Stimulated activated CD8-positive, alpha-beta memory T cell treated with anti-CD3 and anti-CD28 coated beads, Interleukin-4, amount 100 ng/mL, for 1 hour (primary cell): ENCODE measurements at places on chromosomes 16 and 17.
A peak's percentile ranks its signal among the peaks of the same experiment; 100 is the strongest.

DNA sequence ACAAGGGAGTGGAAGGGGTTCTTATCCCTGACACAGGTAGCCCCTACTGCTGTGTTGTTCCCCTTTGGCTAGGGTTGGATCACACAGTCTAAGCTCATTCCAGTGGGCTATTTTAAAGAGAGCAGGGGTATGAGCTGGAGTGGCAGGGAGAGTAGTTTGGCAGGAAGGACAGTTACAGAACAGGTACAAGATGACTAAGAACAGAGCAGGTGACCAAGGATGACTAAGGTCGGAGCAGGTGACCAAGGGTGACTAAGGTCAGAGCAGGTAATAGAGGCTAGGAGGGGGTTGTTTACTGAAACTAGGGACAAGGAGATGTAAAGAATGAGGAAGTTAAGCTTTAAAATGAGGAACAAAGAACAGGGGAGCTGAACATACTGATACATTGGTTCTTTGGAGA lies 58.8 kb downstream of the UTP18 start:
- no peak for DNase-seq

DNA sequence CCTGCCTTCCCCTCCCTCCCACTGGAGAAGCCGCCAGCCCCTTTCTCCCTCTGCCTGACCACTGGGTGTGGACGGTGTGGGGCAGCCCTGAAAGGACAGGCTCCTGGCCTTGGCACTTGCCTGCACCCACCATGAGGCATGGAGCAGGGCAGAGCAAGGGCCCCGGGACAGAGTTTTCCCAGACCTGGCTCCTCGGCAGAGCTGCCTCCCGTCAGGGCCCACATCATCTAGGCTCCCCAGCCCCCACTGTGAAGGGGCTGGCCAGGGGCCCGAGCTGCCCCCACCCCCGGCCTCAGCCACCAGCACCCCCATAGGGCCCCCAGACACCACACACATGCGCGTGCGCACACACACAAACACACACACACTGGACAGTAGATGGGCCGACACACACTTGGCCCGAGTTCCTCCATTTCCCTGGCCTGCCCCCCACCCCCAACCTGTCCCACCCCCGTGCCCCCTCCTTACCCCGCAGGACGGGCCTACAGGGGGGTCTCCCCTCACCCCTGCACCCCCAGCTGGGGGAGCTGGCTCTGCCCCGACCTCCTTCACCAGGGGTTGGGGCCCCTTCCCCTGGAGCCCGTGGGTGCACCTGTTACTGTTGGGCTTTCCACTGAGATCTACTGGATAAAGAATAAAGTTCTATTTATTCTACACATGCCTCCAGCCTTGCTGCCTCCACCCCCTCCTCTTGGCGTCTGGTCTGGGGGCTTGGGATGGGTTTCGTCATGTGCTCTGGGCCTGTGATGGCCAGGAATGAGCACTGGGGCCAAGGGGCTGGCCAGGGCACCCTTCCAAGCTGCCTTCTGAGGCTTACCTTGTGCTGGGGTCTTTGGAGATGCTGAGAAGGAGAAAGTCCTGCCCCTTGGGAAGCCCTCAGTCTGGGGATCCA lies 7.3 kb downstream of the GJD3 start:
- DNase-seq: no peak

- DNase-seq: no peak
Measured at GRCh38 chr16:56848029-56848936, 16.7 kb upstream of the SLC12A3 start.

GRCh38 chr16:86942151-86943051 lies 364.1 kb downstream of the FOXL1 start:
- DNase-seq: no peak

DNA sequence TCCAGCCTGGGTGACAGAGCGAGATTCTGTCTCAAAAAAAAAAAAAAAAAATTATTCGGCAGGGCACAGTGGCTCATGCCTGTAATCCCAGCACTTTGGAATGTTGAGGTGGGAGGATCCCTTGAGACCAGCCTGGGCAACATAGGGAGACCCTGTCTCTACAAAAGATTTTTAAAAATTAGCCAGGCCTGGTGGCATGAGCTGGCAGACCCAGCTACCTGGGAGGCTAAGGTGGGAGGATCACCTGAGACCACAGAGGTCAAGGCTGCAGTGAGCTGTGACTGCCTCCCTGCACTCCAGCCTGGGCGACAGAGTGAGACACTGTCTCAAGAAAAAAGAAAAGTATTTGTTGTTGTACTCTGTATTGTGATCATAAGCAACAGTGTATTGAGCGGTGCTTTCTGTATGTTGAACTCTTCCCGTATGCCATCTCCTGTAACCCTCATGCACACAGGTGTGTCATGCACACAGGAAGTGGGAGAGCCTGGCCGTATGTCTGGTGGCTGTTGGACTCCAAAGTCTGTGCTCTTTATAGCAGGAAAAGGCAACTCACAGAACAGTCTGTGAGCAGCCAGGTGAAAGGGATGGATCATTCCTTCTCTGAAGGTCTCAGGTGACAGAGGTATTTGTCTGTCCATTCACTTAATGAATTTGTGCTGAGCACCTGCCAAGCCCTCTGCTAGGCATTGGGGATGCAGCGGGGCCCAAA lies 17.1 kb downstream of the CDH1 start:
- DNase-seq: no peak

- DNase-seq: no peak
Measured at GRCh38 chr17:27318633-27319032, 24.7 kb downstream of the WSB1 start.

- no peak for DNase-seq
Measured at GRCh38 chr17:9120471-9120870, 99.2 kb downstream of the NTN1 start.

DNA sequence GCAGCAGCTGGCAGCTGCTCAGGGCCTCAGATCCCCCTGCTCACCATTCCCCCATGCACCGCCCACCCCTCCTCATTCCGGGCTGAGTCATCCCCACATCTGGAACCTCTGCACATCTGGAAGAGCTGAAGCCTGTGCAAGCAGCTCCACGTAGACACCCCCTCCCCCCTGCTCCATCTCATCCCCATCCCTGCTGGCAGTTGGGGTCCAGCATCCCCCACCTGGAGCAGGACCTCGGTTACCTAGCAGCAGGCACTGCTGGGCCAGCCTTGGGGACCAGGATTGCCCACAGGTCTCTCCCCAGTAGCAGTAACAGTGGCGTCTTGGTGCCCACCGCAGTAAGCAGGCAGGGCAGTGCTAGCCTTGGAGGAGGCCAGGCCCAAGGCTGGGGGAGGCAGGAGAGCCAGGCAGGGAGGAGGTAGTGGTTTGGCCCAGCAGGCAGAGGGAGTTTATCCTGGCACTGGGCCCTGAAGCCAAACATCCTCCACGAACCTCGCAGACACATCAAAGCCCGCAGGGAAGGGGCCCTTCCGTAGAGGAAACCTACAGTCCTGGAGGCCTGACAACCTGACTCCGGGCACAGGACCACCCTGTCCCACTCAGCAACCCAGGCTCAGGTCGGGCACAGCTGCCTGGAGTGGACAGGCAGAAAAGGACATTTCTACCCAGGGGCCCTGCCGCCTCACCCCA lies 7.7 kb upstream of the TMEM92 start:
- no peak for DNase-seq

- peak; percentile 30 for DNase-seq
Measured at GRCh38 chr17:6421700-6422604, 13.0 kb downstream of the AIPL1 start.

GRCh38 chr17:81814748-81815645 lies 11.0 kb downstream of the GCGR start:
- DNase-seq: no peak

DNA sequence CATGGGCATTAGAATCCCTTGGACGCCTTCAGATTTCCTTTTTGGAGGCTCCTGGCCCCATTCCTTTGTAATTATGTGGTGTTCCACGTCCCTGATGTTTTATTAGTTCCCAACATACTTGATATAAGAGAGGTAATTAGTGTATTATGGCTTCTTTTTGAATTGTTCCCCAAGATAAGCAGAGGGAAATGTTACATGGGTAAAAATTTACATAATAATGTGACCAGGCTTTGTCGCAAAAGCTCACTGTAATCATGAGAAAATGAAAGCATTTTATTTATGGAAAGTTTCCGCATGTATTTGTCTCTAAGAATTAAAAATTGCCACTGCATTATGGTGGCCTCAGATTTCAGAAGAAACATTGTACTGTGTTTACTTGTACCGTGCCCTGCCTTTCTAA lies 177.8 kb downstream of the PRKCA start:
- no peak for DNase-seq

DNA sequence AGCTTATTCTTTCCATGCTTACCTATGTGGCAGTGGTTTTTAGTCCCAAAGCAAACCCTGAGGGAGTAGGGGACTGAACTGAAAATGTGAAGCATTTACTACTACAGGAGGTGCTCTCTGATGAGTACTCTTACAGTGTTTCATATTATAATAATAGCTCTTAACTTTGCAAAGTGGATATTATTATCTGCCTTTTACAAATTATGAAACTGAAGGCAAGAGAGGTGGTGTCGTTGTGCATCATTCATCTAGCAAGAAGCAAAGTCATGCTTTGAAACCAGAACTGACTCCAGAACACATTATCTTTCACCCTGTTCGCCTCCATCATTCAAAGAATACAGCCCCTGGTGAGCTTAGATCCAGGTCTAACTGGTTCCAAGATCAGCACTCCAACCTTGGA lies 8.2 kb upstream of the KCNH6 start:
- no peak for DNase-seq

DNA sequence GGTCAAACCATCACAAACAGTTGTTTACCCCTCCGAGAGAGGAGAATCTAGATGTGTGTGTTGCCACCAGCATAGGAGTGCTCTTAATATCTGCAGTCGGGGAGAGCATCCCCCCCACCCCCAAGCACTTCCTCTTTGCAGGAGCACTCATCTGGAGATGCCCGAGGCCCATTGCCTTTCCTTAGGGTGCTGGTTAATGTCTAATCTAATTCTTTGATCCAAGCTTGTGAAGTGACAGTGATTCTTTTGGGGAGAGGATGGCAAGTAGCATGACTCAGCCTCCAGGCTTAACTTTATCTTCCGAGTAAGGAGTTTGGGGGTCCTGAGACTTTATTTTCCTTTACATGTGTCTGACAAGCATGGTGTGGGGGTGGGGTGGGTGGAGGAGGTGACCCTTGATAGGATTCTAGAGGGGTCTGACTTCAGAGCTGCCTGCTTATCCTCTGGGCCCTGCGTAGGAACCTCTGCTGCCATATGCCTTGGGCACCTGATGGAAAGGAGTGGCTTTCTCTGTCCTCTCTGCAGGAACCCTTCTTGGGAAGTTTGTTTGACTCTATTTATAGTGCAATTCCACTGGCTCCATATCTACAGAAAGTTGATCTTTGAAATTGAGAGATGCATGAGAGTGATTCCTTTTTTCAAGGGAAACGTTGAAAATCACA lies 207.1 kb downstream of the SPECC1 start:
- no peak for DNase-seq

DNA sequence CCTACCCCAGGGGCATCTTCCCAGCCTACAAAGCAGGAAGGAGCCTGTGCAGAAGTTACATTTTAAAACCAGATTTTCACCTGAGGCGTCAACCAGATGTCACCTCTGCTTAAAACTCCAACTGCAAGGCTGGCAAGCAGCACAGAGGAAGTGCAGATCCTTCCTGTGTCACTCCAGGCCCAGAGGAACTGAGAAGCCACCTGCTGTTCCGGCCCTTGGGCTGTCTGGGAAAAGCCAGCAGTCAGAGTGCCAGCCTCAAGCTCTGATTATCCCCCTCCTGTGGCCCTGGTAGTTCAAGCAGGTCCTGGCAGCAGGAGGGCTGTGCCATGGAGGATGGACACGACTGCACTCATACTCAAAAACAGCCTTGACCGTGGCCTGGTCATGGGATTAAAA lies 10.2 kb downstream of the POLR2C start:
- DNase-seq: no peak

DNA sequence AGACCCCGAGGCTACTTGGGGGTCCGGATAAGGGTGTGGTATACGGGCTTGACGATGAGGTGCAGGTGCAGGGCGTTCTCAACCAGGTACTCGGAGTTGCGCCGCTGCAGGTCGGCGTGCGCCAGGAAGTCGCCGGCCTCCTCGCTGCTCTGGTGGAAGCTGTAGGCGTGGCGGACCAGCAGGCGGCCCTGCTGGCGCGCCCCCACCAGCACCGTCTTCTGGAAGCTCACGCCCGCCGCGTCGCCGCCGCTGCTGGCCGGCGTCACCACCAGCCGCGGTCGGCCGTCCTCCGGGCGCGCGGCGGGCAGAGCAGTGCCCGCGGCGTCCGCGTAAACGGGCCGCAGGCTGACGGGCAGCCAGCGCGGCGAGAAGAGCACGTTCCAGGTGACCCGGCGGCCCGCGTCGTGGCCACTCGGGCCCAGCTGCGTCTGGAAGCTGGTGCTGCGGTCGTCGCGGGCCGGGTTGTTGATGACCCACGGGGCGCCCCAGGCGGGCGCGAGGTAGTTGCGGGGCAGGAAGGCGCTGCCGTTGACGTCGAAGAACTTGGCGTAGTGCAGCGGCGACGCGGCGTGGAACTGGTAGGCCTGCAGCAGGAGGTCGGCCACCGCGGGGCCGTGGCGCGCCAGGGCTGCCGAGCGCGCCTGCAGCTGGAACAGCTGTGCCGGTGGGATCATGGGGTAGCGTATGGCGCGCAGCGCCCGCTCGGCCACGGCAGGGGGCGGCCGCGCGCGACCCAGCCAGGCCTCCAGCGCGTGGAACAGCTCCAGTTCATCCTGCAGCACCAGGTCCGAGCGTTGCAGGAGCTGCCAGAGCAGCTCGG lies 4.8 kb downstream of the BTBD17 start:
- no peak for DNase-seq

- DNase-seq: no peak
Measured at GRCh38 chr16:5738586-5738985, 641.0 kb upstream of the EEF2KMT start.

GRCh38 chr17:8225813-8226535 lies 15.6 kb upstream of the AURKB start:
- DNase-seq: no peak

GRCh38 chr16:53708490-53708889 lies 4.5 kb downstream of the FTO start:
- no peak for DNase-seq

GRCh38 chr16:57988929-57989328 lies 11.5 kb downstream of the ZNF319 start:
- no peak for DNase-seq

DNA sequence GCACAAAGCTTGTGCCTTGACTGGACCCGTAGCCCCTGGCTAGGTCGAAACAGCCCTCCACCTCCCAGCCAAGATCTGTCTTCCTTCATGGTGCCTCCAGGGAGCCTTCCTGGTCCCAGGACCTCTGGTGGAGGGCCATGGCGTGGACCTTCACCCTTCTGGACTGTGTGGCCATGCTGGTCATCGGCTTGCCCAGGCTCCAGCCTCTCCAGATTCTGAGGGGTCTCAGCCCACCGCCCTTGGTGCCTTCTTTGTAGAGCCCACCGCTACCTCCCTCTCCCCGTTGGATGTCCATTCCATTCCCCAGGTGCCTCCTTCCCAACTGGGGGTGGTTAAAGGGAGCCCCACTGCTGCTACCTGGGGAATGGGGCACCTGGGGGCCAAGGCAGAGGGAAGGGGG lies 3.5 kb downstream of the CTRL start:
- no peak for DNase-seq

- no peak for DNase-seq
Measured at GRCh38 chr17:63495491-63495890, 18.6 kb downstream of the ACE start.
